Midbrain (tissue), 1 donor: ENCODE measurements at places on chromosomes 6 and 20.

- no peak for DNase-seq
Observed at GRCh38 chr6:30790724-30791383, 46.5 kb upstream of the IER3 start.

- no peak for DNase-seq
Observed at GRCh38 chr6:169957351-169957963, 206.0 kb downstream of the ERMARD start.

GRCh38 chr6:109424946-109425345 lies 15.5 kb downstream of the PPIL6 start:
- no peak for DNase-seq

- DNase-seq: no peak
Observed at GRCh38 chr20:61786230-61786629, 279.5 kb downstream of the TAF4 start.

GRCh38 chr6:35288834-35289233 lies 8.8 kb upstream of the DEF6 start:
- DNase-seq: no peak

DNA sequence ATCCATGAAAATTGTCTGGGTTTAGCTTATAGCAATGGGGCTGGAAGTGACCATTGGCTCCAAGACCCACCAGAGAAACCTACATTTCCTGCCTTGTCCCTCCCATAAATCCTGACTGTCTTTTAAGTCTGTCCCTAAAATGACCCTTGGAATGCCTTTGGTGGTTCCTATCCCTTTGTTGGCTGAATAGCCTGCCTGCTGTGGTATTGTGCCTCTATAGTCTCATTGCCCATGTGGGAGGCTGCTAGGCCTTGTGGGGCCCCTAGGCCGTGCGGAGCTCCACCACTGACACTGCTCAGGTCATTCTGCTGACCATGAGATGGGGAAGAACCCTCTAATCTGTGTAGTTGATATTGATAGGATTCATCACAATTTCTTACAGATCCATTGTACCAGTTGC lies 43.3 kb downstream of the SCP2D1 start:
- DNase-seq: no peak

GRCh38 chr6:112224088-112224487 lies 30.3 kb downstream of the LAMA4 start:
- no peak for DNase-seq

- DNase-seq: no peak
Observed at GRCh38 chr20:219290-220115, 7.6 kb upstream of the DEFB129 start.

DNA sequence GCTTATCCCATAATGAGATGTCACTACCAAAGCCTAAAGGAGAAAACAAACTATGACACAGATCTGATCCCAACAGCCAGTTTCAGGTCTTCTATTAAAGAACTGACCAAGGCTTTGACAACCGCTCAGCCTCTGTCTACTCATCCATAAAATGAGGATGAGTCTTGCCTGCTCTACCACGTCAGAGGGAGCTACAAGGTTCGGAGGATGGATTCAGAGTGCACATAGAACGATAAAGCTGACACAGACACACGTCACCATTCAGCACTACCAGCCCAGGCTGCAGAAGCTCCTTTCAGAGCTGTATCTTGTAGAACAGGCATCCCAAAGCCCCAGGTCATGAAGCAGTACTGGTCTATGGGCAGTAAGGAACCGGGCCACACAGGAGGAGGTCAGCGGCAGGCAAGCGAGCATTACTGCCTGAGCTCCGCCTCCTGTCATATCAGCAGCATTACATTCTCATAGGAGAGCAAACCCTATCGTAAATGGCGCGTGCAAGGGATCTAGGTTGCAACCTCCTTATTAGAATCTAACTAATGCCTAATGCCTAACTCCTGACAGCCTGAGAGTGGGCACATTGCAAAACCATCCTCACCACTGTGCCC lies 25.1 kb downstream of the KIF16B start:
- no peak for DNase-seq

- DNase-seq: no peak
Observed at GRCh38 chr6:37150314-37150713, 19.6 kb upstream of the PIM1 start.

DNA sequence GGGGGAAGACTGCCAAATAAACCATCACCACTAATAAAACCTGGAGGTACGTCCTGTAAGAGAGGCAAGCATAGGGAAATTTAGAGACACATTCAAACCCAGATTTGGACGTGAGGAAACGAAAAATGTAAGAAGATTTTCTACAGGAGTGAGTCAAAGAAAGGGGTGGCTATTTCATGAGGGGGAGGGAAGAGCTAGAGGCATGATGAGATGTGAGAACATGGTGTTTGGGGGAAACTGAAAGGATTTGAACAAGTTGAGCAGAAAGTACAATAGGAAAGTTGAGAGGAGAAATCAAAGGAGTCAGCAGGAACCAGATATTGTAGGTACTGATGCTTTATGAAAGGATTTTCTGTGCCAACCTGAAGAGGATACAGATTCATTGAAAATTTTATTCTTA lies 179.1 kb upstream of the HS3ST5 start:
- DNase-seq: no peak

- no peak for DNase-seq
Observed at GRCh38 chr20:30611239-30611984, 646.1 kb upstream of the DEFB115 start.

DNA sequence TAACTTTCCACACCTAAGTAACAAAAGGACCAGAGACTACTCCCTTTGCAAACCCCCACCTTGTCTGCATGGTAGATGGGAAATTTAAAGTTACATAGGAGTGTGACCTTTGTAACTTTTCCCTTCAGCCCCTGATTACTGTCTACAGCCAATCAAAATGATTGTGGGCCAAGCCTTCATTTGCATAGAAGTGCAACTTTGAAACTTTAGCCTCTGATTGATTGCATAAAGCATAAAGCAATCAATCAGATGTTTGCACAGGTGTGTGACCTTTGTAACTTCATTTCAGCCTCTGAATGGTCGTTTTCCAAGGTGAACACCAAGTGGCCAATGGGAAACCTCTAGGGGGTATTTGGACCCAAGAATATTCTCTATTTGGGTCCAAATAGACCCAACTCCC lies 46.1 kb downstream of the PRKN start:
- DNase-seq: no peak

DNA sequence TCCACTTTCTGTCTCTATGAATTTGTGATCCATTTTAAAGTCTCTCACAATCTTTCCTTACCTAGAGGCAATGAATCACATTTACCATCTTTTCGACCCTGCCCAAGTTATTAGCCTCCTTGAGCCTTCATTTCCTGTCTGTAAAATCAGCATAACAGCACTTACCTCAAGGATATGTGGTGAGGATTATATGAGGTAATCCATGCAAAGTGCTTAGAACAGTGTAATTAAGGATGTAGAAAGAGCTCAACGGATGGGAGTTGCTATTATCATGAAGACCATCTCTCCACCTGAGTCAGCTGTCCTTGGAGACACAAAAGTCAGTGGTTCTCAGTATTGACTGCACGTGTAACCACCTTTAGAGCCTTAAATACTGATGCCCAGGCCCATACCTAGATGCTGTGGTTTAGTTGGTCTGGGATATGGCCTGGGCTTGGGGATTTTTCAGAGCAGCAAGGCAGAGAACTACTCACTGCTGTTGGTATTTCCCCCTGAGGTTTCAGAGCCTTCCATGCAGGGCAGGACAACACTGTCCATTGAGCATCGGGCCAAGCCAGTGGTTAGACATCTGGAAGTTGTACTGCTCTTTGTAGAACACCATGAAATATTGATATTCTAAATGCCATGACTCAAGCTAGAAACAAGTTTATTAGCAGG lies 55.8 kb downstream of the LYRM2 start:
- no peak for DNase-seq

- DNase-seq: peak; percentile 65
Observed at GRCh38 chr20:11204926-11205768, 531.3 kb upstream of the JAG1 start.

GRCh38 chr6:155247618-155248007 lies 16.2 kb upstream of the CLDN20 start:
- DNase-seq: no peak

- no peak for DNase-seq
Observed at GRCh38 chr6:99165838-99166237, 183.6 kb downstream of the FAXC start.

DNA sequence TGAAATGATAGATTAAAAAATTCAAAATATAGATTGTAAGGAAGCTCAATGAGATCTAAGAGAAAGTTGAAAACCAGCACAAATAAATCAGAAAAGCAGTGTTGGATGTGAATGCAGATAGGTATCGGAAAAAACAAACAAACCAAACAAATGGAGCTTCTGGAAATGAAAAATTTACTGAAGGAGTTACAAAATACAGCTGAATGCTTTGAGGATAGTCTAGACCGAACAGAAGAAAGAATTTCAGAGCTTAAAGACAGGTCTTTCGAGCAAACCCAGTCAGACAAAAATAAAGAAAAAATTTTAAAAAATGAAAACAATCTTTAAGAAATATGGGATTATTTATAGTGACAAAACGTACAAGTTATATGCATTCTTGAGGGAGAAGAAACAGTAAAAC lies 146.7 kb downstream of the FAM83B start:
- no peak for DNase-seq
